Activated CD4-positive, alpha-beta T cell treated with anti-CD3 and anti-CD28 coated beads for 1 hour (primary cell): ENCODE measurements at places on chromosomes 7 and 10.

DNA sequence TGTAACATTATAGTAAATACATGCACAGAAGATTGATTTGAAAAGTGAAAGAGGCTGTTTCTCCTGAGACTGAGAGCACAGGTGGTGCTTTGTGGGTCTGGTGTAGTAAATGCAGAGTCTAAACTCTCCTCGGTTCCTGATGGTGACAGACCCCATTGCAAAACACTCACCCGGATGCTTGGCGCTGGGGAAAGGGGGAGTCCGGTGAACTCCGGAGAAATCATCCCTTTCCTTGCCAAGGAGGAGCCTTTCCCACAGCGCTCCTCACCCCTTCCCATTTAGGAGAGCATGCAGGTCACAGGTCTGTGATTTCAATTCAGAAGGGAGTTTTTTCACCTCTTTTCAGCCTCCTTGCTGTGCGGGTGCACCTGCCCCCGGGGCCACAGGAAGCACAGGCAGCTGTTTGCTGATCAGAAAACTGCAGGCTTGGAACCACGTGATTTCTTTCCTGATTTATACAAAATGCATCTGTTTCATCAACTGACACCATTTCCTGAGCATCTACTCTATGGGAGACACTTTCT is 75.6 kb upstream of the LYZL2 start:
- DNase-seq, result no peak

DNA sequence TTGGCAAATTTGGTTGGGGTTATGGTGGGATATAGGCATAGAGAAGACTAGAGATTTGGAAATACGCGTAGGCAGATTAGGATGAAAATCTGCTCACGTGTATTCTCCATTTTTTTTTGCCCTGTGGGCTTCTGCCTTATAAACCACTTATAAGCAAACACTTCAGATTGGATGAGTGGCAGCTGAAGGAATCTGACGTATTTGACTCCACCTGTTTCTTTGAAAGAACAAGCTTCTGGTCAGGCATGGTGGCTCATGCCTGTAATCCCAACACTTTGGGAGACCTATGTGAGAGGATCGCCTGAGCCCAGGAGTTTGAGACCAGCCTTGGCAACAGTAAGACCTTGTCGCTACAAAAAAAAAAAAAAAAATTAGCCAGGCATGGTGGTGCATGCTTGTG is 5.1 kb downstream of the STK31 start:
- DNase-seq, result no peak

- no peak for DNase-seq
Observed at GRCh38 chr10:89550509-89550908, 15.1 kb upstream of the SLC16A12 start.

DNA sequence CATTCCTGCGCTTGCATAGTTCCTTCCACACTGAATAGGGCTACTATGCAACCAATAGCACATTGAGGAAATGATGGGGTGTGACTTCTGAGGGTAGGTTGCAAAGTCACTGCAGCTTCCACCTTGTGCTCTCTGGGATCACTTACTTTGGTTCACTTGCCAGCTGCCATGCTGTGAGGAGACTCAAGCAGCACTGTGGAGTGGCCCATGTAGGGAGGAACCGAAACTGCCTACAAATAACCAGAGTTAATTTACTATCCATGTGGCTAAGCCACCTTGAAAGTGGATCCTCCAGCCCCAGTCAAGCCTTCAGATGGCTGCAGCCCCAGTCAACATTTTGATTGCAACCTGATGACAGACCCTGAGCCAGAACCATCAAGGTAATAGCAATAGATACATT is 64.3 kb downstream of the FAM204A start:
- DNase-seq, result no peak

GRCh38 chr10:35533565-35533964 is 71.6 kb upstream of the GJD4 start:
- no peak for DNase-seq

- no peak for DNase-seq
Observed at GRCh38 chr7:64619705-64620104, 46.2 kb upstream of the ZNF107 start.

DNA sequence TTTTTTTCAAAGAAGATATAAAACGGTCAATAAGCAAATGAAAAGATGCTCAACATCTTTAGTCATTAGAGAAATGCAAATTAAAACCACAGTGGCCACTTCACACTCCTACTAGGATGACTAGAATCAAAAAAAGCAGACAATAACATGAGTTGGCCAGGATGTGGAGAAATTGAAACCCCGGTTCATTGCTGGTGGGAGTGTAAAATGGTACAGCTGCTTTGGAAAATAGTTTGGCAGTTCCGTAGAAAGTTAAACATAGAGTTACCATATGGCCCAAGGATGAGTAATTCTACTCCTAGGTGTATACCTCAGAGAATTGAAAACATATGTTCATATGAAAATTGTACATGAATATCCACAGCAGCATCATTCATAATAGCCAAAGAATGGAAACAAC is 573.3 kb downstream of the GALNT17 start:
- no peak for DNase-seq

GRCh38 chr7:133386205-133386604 is 133.3 kb downstream of the EXOC4 start:
- no peak for DNase-seq

DNA sequence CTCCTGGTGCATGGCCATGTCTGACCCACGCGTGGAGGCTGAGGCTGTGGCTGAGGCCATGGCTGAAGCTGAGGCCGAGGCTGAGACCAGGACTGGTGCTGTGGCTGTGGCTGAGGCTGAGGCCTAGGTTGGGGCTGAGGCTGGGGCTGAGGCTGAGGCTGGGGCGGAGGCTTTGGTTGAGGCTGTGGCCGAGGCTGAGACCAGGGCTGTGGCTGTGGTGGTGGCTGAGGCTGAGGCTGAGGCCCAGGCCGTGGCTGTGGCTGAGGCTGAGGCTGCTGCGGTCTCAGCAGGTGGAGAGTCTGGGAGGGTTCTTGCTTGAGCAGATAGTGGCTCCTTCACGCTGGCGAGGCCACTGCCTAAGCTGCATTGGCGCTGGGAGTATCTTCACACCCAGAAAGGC is 76.4 kb downstream of the WDR37 start:
- DNase-seq, result no peak

- DNase-seq, result no peak
Observed at GRCh38 chr10:60258429-60258797, 131.3 kb downstream of the ANK3 start.

DNA sequence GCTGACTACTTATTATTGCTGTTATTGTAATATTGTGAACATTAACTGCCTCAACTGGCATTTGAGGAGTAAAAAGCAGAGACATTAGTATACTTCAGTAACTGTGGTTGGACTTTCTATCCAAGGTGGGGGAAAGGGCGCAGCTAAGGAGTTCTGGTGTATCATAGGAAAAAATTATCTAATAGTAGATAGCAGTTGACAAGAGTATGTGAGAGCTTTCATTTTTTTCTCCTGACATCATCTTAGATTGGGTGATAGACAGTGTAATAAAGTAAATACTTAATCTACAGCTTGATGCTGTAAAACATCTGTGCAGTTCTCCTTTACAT is 68.9 kb downstream of the PHTF2 start:
- DNase-seq, result no peak
